ENCODE measurements at places on chromosomes 13 and 19.

- DNase-seq, result no peak
These were observed 1.2 kb downstream of the S1PR4 start for GRCh38 chr19:3179739-3180293.

GRCh38 chr13:78241278-78241919, 322.8 kb upstream of the EDNRB start:
- no peak for DNase-seq

DNA sequence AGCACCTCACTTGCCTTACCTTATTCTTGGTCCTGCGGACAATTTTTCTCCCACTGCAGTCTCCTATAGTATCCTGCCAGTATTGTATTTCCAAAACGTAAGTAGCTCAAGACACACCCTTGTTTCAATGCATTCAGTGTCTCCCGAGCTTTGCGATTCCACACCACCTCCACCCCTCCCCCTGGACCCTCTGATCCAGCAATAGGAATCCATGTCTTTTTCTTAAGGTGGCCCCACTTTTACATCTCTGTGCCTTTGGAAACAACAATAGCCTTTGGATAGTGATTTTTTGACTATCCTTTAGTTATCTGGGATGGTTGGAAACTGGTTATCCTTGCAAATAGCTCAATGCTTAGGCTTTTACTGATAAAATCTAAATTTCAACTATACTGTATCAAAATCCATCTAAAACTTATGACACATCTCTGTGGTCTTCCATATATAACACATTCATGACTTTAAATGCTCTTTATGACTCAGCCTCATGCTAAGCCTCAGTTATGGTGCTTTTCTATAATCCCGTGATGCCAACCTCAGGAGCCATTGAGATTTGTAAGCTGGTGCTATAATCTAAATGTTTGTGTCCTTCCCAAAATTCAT, 27.1 kb downstream of the FAM216B start:
- no peak for DNase-seq

DNA sequence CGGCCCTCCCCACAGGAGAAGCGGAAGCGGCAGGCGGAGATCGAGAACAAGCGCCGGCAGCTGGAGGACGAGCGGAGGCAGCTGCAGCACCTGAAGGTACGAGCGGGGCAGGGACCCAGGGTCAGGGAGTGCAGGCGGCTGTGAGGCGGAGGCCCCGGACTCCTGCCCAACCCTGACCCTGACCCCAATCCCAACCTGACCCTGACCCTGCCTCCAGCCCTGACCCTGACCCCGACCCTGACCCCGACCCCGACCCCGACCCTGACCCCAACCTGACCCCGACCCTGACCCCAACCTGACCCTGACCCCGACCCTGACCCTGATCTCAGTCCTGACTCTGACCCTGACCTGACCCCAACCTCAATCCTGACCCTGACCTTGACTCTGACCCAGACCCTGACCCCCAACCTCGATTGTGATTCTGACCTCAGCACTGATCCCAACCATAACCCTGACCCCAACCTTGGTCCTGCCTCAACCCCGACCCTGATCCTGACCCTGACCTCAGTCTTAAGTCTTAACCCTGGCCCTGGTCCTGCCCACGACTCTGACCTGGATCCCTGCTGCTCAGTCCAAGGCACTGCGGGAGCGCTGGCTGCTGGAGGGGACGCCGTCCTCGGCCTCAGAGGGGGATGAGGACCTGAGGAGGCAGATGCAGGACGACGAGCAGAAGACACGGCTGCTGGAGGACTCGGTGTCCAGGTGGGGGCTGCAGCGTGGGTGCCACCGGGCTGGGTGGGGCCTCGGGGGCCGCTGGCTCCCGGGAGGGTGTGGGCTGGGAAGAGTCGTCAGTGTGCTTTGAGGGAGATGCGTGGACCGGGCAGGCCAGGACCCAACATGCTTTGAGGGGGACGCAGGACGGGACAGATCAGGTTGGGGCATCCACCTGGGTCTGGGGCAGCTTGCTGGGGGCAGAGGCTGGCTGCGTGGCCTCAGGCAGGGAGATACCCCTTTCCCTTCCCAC, 18.5 kb downstream of the PALM start:
- no peak for DNase-seq

DNA sequence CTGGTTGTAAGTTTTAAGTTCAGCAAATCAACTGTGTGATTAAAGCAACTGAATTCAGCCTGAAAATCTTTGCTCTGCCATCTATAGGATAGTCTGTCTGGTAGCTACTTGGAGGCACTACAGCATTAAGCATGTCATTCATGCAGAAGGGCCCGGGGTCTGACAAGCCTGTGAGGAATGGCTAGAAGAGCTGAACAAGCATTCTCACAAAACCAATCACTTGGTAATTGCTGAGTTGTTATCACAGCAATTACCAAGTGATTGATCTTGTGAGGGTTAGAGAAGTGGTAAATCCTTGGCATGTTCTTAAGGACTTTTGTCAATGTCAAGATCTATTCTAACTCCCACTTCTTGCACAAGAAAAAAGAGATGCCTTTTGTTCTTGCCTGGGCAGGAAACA, 356.1 kb downstream of the FGF14 start:
- no peak for DNase-seq

DNA sequence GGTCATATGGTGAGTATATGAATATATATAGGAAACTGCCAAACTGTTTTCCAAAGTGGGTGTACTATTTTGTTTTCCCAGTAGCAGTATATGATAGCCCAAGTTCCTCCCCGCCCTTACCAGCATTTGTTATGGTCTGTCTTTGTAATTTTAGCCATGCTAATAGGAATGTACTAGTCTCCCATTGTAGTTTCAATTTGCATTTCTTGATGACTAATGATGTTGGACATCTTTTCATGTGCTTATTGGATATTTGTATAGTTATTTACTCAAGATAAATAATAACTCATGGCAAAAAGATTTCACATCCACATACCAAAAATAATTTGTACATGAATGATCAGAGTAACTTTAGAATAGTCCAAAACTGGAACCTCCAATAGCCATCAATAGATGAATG, 75.3 kb upstream of the SERP2 start:
- no peak for DNase-seq

DNA sequence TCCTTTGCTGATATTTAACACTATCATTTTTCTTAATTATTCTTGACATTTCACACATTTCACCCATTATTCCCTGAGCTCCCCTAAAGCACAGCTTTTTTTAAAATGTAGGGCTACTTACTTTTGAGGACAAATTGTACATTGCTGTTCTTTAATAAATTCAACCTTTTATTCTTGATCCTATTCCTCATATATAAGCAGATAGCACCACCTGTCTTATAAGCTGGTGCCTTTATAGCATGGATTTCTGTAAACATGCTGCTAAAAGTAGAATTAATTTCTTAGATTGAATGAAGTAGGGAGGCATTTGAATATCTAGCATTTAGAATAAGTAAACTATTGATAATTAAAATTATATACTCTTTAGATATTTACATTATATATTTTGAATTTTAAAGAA, 603.4 kb upstream of the PCDH9 start:
- no peak for DNase-seq

- DNase-seq, result no peak
These were observed 30.7 kb downstream of the PDS5B start for GRCh38 chr13:32616883-32617511.

DNA sequence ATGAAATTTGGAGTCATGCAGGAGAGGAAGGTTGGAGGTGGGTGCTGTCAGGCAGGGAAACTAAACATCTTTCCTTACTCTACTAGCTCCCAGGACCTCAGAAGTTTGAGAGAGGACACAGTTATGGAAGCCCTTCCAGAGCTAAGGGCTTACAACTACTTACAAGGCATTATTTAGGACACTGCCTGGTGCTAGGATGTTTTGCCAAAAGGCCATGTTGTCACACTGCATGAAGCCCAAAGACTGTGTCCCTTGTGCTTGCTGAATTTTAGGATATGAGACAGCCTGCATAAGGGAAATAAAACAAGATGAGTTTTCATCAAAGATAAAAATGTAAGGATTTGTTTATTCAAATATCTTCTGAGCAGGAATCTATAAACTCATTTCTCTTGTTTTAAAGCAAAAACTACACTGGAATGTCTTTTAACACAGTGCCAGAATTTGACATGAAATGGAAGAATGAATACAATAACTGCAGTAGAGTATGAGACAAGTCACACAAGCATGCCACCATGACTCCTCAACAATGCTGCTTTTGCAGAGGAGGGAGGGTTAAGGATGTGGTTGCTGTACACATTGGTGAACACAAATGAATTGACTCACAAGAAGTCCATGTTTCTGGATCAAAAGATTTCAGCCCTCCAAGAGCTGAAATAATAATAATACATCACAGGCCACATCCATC, 258.4 kb downstream of the SPRY2 start:
- no peak for DNase-seq

DNA sequence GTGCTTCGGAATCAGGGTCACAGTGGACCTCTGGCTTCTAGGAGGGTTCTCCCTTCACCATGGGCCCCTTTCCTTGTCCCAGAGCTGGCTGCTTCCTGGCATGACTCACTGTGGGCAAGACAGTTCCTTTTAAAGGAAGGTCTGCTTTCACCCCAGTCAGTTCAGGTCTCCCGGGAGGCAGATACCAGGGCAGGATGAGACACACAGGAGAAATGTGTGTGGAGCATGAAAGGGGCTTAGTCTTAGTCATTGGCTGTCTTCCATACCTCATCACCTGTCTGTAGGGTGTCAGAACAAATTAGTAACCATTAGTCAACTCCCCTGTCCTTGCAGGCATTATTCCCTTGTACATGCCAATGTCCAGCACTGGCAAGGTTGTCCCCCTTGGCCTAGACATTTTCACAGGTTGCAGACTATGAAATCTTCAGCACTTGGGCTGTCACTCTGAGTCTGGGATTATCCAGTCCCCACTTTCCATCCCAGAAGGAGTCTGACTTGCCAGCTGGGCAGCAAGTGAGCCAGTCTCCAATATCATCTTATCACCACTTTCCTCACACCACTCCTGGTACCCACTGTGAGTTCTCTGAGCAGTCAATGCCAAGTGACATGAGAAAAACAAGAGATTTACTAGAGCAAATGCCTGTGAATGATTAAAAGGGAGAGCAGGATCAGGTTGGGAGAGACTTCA, 76.8 kb upstream of the MEDAG start:
- DNase-seq, result no peak
